ENCODE measurements at places on chromosomes 13 and 19. TPM values are rescaled to one million over a fixed set of nuclear protein-coding genes. Genes with fewer than 3 reads are reported as not detected.
A peak's percentile ranks its signal among the peaks of the same experiment; 100 is the strongest.

DNA sequence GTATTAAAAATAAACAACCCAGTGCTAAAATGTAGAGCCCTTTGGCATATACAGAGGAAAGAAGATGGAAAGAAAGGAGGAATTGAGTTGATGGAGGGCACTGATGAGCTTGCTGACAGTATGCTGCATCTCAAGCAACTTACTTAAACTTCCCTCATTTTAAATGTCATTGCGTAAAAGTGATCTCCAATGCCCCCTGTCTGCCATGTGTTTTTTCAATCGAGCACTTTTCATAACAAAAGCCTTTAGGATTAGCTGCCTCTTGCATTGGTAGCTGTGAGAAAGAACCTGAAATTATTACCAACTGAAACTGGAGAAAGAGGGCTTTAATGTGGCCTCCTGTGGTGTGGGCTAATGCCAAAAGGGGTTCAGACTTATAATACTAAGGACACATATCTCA lies 541.6 kb downstream of the SUCLA2 start:
- DNase-seq, result no peak

DNA sequence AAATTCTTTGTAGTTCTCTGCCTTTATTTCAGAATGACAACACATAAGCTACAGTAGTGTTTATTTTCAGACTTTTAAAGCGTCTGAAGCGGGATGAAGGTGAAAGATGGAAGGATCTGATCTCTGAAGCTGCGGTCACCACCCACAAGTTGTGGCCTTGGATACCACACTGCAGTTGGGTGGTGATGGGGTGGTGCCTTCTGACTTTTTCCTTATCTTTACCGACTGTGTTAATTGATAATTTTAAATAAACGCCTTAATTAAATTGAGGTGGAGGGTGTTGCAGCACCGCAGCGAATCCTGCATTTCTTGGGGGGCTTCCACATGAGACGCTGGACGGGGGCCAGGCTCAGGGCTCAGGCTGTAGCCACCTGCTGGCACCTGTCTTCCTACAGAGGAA lies 1.3 kb downstream of the TFDP1 start:
- no peak for DNase-seq

- no peak for DNase-seq
Observed at GRCh38 chr19:16381756-16382401, 57.3 kb downstream of the KLF2 start.

- DNase-seq, result peak; percentile 87
Observed at GRCh38 chr19:33795370-33796163, 1.1 kb upstream of the KCTD15 start.

The ACER1 gene
- not detected for total RNA-seq

The IGSF23 gene
- total RNA-seq, result not detected

DNA sequence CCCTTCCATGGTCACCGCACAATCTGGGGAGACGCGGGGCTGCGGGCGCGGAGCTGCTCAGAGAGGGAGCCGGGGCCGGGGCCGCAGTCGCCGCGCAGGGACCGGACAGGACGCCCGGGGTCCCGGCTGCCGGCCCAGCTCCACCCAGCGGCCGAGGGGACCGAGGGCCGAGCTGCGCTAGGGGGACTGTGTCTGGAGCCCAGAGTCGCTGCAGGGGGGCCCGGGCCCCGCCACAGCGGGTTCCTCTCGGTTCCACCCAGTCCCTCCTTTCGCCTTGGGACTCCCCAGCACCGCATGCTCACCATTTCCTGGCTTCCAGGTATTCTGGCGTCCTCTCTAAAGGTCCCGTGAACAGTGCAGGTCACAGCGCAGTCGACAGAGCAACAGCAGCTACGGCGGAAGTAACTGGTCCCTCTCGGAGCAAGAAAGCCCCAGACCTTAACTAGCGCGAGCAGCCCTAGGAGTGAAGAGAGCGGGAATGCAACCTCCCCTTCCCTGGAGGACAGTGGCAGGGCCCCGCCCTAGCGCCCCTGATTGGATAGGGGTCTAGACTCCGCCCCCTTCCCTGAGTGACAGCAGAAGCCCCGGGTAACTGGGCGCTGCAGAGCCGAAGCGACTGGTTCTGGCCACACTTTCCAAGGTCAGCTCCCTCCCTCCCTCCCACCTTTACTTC lies at the start of gene ZNF878:
ZNF878 (minus strand) TSS at position 465 of the 673 bp plus-strand sequence; CDS start at position 305, 160 bp downstream.
- DNase-seq, result peak; percentile 76

- no peak for DNase-seq
Observed at GRCh38 chr19:48628486-48629296, 8.5 kb downstream of the DBP start.

Measured in activated CD4-positive, alpha-beta T cell treated with anti-CD3 and anti-CD28 coated beads, Interleukin-2, amount 10 ng/mL, durations not matched to agents 24 days and 14 days (primary cell).